ENCODE measurements at places on chromosomes 3 and 15. TPM values are rescaled to one million over a fixed set of nuclear protein-coding genes. Genes with fewer than 3 reads are reported as not detected.

MEGF11 gene
- 0.41 TPM for polyA plus RNA-seq

XCR1 gene
- polyA plus RNA-seq, result not detected

NEK10 gene
- polyA plus RNA-seq, result not detected

GP5 gene
- 0.05 TPM for polyA plus RNA-seq

KLHL40 gene
- polyA plus RNA-seq, result not detected

NDUFAF3 gene
- 188 TPM for polyA plus RNA-seq
